Astrocyte (in vitro differentiated cells and primary cell): ENCODE measurements at places on chromosomes 12 and 14.

DNA sequence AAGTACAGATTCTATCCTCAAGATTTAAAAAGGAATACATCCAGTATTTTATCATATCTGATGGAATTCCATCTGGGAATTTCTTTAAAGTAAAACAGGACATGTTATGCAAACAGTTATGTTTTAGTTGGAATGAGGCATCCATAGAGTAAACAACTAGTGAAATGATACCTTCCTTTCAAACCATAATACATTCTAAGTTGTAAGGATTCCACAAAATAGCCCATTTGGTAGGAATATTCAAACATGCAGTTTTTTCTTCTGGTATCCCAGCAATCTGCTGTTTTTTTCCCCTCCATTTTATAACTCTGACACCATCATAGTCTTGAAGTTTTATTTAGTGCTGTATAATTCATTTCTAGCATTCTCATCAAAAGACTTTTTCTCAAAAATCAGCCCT lies 149.6 kb downstream of the ADAMTS20 start:
- DNase-seq = no peak

DNA sequence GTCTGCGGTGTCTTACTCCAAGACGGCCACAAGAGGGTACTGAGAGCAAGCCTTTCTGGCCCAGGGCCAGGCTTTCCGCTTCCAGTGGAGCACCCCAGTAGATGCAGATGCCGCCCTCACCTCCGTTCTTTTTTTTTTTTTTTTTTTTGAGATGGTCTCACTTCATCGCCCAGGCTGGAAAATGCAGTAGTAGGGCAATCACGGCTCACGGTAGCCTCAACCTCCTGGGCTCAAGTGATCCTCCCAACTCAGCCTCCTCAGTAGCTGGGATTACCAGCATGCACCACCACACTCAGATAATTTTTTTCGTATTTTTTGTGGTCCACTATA lies 5.6 kb upstream of the LBHD2 start:
- DNase-seq = peak; percentile 42

DNA sequence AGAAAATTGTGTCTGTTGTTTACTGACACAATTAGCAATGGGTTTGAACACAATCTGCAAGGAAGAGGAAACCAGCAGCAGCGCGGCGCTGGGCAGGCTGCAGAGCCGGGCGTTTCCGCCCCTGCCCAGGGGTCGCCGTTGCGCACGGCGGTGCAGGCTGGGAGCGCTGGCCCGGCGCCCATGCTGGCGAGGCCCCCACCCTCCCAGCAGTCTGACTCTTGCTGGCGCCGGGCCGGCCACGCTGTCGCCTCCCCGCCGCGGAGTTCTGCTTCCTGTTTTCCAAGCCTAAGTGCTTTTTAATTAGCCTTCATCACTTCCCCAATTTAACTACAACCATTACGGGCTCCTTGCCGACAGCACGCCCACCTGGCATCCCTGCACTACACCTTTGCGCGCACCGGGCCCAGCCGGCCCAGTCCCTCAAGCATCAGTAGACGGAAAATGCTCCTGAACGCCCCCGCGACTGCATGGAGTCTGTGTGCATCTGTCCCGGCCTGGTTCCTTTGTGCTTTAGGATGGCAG lies 212.1 kb downstream of the GXYLT1 start:
- DNase-seq = peak; percentile 16

DNA sequence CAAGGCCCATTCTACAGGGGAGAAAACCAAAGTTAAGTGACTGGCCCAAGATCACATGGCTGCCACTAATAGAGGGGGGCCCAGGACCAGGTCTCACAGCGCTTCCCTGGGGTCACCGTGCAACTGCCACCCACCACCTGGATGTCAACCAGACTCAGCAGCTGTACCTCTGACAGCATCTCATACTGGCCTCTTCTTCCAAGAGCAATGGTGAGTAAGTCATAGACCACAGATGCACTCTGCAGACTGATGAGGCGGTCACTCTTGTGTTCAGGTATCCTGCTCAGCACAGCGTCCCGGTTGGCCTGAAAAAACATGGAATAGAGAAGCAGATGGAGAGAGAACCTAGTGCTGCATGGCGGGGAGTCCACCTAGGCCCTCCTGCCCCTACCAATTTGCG lies 139.9 kb downstream of the TTC7B start:
- peak; percentile 20 for DNase-seq

DNA sequence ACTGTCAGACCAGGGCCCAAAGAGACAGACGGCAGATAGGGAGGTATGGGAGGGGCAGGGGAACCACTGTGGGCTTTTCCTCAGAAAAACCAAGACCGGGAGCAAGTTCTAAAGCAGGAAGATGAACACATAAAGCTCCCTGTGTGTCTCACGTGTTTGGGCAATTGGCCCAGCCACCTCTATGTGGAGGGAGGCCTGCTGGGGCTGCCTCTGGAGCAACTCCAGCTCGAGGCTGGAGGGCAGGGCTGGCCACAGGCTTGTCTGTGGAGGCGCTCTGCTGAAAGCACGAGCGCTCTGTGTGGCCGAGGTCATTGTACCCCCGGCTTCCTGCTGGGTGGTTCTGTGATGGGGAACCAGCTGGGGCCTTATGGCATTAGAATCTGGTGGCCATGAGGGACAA lies 36.4 kb downstream of the TRAFD1 start:
- DNase-seq = no peak

DNA sequence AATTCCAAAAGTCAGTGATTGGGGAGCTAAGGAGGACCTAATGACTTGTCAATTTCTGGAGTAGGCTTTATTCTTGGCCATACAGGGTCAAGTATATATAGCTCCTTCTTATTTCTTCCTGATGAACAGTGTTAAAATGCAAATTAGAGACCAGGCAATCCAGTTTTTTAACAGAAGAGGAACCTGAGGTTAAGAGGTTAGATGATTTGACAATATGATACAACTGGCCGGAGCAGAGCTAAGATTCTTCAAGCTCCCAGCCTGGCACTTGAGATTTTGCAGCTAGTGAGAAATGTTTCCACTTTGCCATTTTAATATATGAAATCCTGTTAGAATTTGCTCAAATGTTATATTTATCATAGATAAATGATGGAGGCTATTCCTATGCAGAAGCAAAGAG lies 204.0 kb downstream of the SSPN start:
- DNase-seq = no peak

- DNase-seq = no peak
These were observed 158.6 kb upstream of the ALG10B start for GRCh38 chr12:38157933-38158401.

DNA sequence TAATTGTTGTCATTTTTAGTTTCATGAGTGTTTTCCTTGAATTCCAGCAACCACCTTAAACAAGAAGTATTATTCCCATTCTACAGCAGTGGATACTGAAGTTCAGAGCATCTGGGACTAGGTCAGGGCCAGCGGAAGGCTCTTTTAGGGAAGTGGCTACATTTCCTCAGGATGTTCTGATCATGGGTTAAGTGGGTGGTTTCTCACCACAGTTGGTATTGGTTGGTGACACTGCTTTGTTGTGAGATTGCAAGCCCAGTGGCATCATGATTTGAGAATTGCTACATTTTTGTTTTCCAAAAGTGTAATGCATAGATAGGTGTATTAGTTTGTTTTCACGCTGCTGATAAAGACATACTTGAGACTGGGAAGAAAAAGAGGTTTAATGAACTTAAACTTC lies 47.1 kb downstream of the SYNE2 start:
- DNase-seq = no peak

DNA sequence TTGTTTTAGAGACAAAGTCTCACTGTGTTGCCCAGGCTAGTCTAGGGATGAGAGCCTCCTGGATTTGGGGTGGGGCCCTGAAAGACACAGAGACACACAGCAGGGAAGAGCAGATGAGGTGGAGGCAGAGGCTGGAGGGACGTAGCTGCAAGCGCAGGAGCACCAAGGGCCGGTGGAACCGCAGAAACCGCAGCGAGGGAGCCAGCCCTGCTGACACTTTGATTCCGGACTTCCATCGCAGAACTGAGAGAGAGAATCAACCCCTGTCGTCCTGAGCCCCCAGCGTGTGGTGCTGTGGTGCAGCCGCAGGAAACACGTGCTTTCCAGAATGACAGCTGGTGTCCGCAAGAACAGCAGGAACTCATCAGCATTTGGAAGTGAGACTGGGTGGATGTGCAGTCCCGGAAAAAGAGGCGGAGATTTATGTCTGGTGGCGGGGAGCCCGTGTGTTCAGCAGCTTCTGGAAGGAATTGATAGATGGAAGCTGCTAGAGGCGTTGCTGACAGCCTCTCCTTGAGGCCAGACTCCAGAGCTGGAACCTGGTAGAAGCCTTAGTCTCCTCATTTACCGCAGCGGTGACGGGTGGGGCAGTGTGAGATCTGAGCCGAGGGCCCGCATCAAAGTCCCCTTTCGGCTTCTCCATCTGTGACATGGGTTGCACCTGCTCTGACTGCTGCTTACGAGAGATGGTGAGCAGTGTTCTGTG lies 21.9 kb upstream of the KLC1 start:
- peak; percentile 92 for DNase-seq

- DNase-seq = no peak
These were observed 51.3 kb upstream of the KCNA1 start for GRCh38 chr12:4858386-4858785.

GRCh38 chr12:122028905-122029560 lies 7.3 kb downstream of the BCL7A start:
- no peak for DNase-seq

DNA sequence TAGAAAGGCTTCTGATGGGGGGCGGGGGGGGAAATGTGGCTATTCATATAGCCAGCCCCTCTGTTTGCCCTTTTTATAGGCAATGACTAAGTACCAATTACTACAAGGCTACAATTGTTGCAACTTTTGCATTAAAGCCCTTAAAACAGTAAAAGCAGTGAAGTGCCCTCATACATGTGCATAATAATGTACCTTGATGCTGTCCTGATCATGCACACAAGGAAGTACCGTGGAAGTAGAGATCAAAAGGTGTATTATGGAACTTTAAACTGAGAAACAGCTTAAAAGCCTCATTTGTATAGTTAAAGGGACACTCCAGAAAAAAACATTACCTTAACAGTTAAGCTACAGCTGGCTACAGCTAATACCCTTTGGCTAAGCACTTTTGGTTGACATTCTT lies 111.8 kb downstream of the PLEKHG7 start:
- DNase-seq = no peak

GRCh38 chr12:64674367-64674922 lies 64.2 kb downstream of the RASSF3 start:
- no peak for DNase-seq

GRCh38 chr12:26630546-26631027 lies 202.4 kb downstream of the ITPR2 start:
- DNase-seq = peak; percentile 95

GRCh38 chr14:76882651-76883050 lies 56.4 kb downstream of the LRRC74A start:
- DNase-seq = no peak

DNA sequence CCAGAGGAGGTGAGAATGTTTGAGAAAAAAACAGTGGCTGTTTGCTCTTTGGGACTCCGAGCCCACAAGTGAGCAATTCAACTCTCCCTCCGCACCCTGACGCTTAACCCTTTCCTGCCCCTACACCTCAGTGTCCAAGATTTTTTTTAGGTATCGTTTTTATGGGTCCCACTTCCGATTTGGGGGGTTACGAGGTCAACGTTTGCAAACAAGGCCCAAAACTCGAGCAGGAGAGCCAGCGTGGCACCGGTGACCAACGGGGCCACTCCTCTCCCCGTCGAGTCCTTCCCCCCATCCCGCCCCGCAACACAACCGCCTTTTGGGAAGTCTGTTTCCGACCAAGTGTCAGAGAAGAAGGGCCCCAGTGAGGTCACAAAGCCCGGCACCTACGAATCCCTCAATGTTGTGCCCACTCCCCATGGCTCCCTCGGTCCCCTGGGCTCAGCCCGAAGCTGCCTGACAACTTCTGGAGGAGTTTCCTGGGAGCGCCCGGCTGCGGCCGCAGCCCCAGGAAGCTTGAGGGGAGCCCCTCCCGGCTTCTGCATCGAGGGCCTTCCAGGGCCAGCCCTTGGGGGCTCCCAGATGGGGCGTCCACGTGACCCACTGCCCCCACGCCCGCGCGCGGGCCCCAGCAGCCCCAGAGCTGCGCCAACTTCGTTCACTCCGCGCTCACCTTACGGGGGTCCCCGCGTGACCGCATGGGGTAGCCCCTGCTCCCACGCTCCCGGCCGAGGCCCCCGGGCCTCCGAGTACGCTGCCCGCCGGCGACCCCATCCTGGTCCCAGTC lies 1.2 kb downstream of the CDK2AP1 start:
- DNase-seq = peak; percentile 20

GRCh38 chr12:122738571-122738970 lies 7.9 kb upstream of the HCAR1 start:
- peak; percentile 67 for DNase-seq

DNA sequence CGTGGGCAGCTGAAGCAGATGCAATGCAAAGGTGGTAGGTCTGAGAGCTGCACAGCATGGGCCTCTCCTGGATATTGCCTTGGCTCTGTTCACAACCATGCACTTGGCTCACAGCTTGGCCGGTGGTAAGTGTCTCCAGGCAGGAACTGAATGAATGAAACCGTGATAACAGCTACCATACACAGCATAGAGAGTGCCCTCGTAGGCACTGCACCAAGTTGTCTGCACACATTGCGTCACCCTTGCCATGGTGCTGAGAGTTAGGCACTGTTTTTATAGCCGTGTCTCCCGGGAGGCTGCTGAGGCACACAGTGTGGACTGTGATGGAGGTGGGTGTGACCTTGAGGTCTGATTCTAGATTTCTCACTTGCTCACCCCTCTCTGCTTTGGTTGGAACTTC lies 157.6 kb upstream of the VASH1 start:
- DNase-seq = no peak

GRCh38 chr14:88380405-88380804 lies 5.1 kb upstream of the SPATA7 start:
- DNase-seq = peak; percentile 2

DNA sequence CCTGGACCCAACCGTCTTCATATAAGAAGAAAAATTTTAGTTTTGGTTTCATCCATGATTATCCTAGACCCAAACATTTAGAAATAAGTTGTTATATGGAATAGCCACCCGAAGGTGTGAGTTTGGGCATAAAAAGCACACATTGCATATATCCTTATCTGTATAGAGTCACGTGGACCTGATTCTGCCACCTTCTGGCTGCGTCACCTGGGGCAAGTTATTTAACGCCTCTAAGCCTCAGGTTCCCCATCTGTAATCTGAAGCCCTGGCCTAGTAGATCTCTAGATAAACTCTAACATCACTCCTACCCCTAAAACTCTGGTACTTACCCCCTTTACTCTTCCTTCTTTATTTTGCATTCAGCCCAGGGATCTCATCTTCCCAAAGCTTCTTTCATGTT lies 14.3 kb upstream of the KRT5 start:
- no peak for DNase-seq

DNA sequence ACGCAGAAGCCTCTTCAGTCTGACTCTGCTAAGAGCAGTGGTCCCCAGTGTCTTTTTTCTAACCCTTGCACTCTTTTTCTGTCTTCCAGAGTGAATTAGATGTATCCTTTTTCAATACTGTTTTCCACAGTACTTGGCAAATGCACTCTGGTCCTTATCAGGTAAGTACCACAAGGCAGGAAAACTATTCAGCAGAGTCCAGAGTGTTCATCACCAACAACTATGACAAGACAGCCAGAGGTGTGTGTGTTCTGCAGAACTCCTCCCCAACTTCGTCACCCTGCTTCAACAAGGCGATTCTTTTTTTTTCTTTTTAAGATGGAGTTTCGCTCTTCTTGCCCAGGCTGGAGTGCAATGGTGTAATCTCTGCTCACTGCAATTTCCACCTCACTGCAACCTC lies 54.3 kb upstream of the STRN3 start:
- no peak for DNase-seq
